ENCODE measurements at places on chromosomes 7 and 10. TPM values are rescaled to one million over a fixed set of nuclear protein-coding genes. Genes with fewer than 3 reads are reported as not detected.

The IKZF1 gene
- under 0.01 TPM for total RNA-seq

The ZNF365 gene
- total RNA-seq: 9.1 TPM

The TMEM213 gene
- total RNA-seq: not detected

The DRGX gene
- total RNA-seq: under 0.01 TPM

GRCh38 chr10:67935223-67935622 is 50.8 kb downstream of the SIRT1 start:
- DNase-seq: no peak

- DNase-seq: no peak
Measured at GRCh38 chr7:106405697-106406141, 120.9 kb upstream of the NAMPT start.

DNA sequence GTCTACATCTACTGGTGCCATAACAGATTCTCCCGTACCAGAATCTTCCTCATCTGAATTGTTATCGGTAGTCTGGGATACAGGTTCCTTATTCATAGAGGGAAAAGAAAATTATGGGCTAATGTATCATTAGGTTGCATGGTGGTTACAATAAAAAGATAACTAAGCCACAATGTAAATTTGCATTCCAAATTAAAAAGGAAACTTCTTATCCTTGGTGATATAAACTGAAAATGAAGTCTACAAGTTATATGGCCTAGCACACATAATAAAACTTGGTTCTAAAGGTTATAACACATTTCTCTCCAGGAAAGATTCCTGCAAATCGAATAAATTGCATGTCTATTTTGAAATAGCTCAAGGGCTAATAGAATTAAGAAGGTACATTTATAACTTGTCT is 24.5 kb downstream of the NUDT13 start:
- DNase-seq: no peak

- no peak for DNase-seq
Measured at GRCh38 chr10:1141261-1141660, 85.1 kb downstream of the WDR37 start.

GRCh38 chr10:133144771-133145170 is 15.2 kb upstream of the KNDC1 start:
- DNase-seq: no peak

- peak; percentile 44 for DNase-seq
Measured at GRCh38 chr7:5638994-5639393, 142.5 kb downstream of the RNF216 start.

GRCh38 chr7:55569269-55569663 is 3.0 kb downstream of the VOPP1 start:
- DNase-seq: no peak

DNA sequence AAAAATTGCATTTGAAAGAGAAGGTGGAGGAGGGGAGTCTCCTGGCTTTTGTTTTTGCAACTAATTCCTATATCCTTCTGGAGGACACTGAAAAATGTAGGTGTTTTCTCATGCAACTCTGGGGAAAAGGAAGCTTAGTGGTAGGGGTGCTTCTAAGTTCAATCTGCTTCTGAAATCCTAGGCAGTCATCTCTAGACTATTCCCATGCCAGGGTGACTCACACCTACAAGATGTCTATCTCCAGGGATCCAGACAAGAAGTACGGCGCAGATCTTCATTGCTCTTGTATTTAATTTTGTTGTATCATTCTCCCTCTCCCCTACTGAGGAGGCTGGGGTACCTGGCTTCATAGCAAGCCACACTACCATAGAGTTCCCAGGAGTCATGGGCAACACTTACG is 258.8 kb downstream of the PHF14 start:
- DNase-seq: no peak

GRCh38 chr10:8659982-8660381 is 605.5 kb downstream of the GATA3 start:
- DNase-seq: no peak

GRCh38 chr7:28533731-28534531 is 121.6 kb downstream of the CREB5 start:
- no peak for DNase-seq

All from osteoblast (primary cell).